ENCODE measurements at places on chromosomes 13 and 19. TPM values are rescaled to one million over a fixed set of nuclear protein-coding genes. Genes with fewer than 3 reads are reported as not detected.
A peak's percentile ranks its signal among the peaks of the same experiment; 100 is the strongest.

Gene TUBB4A
- 7.0 TPM for total RNA-seq

Gene CYP2B6
- total RNA-seq, result not detected

Gene WBP4
- total RNA-seq, result 1.6 TPM

Gene TSHZ3
- 0.81 TPM for total RNA-seq

Gene ZNF208
- total RNA-seq, result 1.3 TPM

Gene MBD3L5
- not detected for total RNA-seq

Gene FCER2
- total RNA-seq, result 2.7 TPM

Gene SHANK1
- 6.2 TPM for total RNA-seq

DNA sequence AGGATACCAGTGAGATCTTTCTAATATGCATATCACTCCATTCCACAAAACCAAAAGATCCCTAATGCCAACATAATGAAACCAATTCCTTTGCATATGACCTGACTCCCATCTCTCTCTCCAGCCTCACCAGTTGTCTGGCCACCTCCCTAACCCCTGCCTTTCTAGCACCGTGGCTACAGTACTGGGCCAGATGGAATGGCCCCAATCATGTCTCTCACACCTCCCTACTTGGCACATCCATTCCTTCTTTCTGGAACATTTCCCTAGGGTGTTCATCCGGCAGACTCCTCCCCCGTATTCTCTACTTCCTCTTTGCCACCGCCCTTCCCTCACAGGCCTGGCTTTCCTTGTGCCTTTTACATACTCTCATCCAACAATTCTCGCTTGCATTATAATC lies 62.0 kb downstream of the GPALPP1 start:
- DNase-seq, result no peak

- DNase-seq, result no peak
Observed at GRCh38 chr13:21080593-21080891, 19.2 kb upstream of the LATS2 start.

GRCh38 chr13:97567510-97568243 lies 133.7 kb downstream of the RAP2A start:
- no peak for DNase-seq

DNA sequence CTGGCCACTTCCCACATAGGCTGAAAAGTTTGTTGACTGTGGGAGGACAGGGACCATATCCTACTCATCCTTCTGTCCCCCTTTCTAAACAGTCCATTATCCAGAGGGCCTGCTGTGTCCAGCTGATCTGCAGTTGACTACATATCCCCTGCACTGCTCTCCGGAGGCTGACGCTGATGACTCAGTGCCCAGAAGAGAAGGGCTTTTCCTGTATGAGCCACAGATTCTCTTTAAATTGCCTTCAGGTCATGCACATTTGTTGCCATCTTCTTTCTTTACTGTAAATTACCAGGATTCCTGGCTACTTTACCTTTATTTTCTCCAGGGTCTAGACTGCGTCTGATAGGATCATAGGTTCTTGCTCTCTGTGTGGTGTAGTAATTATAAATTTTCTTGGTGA lies 125.2 kb downstream of the LACC1 start:
- no peak for DNase-seq

- peak; percentile 99 for DNase-seq
Observed at GRCh38 chr19:10380313-10381102, at the start of gene TYK2. TYK2 (minus strand) TSS chr19:10380572; CDS start chr19:10378406, 2,166 bp downstream.

DNA sequence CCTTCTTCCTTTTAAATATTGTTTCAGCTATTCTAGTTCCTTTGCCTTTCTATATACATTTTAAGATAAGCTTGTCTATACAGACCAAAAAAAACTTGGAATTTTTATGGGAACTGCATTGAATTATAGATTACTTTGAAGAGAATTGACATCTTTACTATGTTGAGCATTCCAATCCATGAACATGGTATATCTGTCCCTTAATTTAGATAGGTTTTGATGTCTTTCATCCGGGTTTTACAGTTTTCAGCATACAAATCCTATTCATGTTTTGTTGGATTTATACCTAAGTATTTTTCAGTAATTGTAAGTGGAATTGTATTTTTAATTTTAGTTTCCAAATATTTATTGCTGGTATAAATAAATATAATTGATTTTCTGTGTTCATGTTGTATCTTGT lies 12.2 kb upstream of the IFNL1 start:
- DNase-seq, result no peak

GRCh38 chr19:2807379-2808128 lies 12.1 kb upstream of the ZNF554 start:
- no peak for DNase-seq

DNA sequence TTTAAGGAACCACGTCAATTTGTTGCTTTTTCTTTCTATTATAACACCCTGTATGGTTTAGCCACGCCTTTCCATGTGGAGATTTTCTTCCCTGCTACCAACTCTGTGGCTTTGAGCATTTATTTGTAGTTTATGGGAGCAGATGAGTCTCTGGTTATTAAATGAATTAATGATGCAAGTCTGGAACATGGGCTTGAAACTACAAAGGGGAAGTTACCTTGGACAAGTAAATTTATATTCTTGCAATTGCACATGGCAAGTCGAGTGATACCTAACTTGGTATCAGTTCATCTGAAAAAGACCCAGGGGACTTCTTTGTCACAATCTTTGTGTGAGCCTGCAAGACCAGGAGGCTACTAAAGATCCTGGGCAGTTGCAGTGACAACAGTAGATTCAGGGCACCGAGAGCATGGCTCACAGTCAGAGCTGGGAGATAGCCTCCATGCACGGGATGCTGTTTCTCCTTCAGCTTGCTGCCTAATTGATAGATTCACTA lies 24.4 kb downstream of the B3GLCT start:
- no peak for DNase-seq

DNA sequence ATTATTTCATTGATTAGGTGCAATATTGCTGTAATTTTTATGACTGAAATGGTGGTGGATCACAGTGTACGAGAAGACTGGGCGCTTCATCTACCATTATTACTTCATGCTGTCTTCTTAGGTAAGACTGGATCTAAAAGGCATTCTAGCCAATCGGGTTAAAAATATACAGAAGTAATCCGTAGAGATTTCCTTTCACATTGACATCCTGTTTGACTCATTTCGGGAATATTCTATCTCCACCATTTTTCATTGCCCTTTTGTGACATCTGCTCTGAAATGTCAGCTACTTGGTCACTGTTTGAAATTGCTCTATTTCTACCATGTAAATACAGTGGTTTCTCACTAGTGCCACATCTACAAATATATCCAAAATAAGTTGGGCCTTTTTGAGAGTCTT lies 90.2 kb downstream of the ZAR1L start:
- no peak for DNase-seq

- DNase-seq, result no peak
Observed at GRCh38 chr19:28396287-28396831, 816.6 kb downstream of the UQCRFS1 start.

GRCh38 chr13:91053318-91054065 lies 294.0 kb upstream of the MIR17HG start:
- no peak for DNase-seq

- no peak for DNase-seq
Observed at GRCh38 chr13:41408746-41409145, 48.6 kb upstream of the RGCC start.

DNA sequence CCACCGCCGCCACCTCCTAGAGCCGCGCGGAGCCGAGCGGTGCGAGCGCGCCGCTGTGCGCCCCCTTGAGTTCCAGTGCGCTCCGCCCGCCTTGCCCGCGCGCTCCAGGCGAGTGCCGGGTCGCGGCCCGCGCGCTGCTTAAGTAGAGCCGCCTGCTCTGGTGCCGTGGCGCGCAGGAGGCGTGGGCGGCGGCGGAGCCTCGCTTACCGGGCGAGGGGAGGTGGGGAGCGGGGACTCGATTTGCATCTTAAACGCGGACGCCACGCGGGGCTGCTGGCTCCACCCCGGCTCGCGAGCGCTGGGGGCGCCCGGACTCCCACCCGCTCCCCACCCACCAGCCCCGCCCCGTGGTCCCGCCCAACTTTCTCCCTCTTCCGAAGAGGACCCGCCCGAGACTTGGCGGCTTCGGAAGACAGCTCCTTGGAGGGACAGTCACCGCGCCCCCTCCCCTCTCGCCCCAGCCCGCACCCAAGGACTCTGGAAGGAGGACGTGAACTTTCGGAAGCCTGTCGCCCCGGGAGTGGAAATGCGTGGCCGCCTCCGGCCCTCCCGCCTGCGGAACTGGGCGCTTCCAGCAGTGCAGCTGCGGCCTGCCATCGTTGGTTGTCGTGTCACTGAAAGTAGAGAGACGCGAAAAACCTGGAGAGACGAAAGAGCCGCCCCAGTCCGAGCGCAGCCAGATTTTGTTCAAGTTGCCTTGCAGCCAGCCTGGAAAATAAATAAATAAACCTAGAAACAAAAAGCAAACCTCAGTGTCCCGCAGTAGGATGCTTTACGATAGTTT lies at the start of gene KCTD12:
Gene KCTD12, minus strand, starts transcription at position 114 of the 784 bp plus-strand sequence. CDS start 257 bp downstream, outside the sequence.
- DNase-seq, result peak; percentile 58

DNA sequence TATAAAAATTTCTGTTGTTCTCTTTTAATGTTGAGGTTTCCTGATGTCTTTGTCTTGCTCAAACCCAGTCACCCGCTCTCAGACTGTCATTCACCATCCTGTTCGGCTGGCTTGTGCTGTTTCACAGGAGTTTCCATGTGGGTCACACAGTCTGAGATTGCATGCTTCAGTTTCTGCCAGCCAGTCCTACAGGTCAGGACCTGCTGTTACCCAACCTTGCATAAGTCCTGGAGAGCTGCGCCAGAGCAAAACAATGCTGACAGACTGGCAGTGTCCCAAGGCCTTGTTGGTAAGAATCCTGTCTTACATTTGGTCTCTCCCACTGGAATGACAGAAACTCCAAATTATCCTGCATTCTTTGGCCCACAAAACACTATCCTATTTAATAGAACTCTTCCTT lies 340.0 kb upstream of the SLITRK5 start:
- DNase-seq, result no peak

- peak; percentile 67 for DNase-seq
Observed at GRCh38 chr19:53624771-53625545, 6.8 kb upstream of the DPRX start.

DNA sequence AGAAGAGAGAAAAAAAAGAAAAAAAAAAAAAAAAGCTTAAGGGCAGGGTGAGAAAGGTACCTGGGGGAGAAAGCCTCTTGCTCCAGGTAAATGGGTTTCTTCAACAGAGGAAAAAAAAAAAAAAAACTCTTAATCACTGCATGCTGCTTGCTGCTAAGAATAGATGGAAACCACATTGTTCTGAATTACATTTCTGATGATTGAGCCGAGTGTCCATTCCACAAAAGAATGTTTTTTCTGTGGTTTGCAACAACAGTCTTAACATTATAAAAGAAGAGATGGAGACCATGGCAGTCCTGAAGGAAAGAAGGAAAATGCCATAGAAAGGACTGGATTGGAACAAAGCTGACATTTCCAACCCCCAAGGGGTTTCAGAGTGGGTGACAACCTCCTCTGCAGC lies 1312.7 kb downstream of the SLITRK1 start:
- DNase-seq, result no peak

DNA sequence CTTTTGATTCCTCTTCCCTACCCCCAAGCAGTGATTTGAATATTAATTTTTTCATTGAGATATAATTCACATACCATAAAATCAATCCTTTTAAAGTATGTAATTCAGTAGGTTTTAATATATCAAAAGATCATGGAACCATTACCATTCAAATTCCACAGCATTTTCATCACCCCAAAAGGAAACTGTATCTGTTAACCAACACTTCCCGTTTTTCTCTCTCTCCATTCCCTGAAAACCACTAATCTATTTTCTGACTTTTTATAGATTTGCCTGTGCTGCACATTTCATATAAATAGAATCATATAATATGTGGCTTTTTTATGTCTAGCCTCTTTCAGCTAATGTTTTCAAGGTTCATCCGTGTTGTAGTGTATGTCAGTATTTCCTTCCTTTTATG lies 107.1 kb downstream of the PAN3 start:
- no peak for DNase-seq

DNA sequence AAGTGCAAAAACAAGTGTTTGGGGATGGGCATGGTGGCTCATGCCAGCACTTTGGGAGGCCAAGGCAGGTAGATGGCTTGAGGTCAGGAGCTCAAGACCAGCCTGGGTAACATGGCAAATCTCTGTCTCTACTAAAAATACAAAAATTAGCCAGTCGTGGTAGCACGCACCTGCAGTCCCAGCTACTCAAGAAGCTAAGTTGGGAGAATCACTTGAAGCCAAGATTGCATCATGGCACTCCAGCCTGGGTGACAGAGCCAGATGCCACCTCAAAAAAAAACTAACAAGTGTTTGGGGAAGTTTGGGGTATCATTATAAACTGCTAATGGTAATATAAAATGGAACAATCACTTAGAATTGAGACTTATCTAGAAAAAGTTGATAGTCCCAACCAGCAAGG lies 24.6 kb downstream of the XPO4 start:
- DNase-seq, result no peak

DNA sequence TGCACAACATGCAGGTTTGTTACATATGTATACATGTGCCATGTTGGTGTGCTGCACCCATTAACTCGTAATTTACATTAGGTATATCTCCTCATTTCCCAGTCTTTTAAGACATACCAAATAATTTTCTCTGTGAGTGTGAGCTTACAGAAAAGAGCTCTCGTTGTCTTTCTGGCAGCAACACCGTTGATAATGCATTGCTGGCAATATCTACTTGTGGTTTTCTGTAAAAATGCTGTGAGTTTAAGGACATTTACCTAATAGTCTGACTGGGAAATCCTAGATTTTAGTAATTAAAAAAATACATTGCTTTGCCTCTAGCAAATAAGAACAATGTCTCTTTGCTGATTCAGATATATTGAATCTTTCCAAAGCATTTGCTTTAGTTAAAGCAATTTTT lies 8.4 kb downstream of the IGFL3 start:
- DNase-seq, result no peak

DNA sequence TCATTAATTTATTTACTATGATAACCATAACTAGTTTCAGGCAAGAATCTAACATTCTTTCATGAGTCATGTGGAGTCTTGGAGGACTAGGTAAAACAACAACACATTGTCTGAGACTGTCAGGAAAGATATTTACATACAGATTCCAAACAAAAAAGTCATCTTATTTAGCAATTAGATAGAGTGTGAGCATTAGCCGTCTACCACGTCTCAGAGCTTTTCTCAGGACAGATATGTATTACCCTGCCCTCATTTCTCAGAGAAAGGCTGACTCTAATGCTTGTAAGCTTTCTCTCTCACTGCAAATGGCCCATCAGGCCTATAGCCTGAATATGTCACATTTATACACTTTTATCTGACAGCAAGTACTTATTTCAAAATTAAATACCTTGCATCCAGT lies 312.1 kb upstream of the PCDH20 start:
- no peak for DNase-seq

- no peak for DNase-seq
Observed at GRCh38 chr13:31545616-31546015, 193.7 kb upstream of the RXFP2 start.

DNA sequence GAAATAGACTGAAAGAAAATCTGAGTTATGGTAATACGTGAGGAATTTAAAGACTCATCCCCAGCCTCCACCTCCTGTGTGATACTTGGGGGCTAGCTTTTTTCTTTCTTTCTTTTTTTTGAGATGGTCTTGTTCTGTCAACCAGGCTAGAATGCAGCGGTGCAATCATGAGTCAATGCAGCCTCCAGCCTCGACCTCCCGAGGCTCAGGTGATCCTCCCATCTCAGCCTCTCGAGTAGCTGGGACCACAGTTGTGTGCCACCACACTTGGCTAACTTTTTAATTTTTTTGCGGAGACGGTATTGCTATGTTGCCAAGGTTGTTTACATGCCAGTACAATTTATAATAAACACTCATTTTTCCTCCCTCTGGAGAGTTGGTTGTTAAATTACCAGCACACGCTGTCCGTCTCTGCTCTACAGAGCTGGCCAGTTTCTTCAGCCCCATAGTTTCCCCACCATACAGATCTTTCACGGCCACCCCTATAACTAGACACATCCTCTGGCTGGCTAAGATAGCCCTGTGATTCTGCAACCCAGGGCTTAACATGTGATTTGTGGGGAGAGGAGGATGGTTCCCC lies 4.8 kb downstream of the TNFSF9 start:
- no peak for DNase-seq

Data from hematopoietic multipotent progenitor cell (in vitro differentiated cells).